ENCODE measurements at places on chromosomes 2 and 18.

DNA sequence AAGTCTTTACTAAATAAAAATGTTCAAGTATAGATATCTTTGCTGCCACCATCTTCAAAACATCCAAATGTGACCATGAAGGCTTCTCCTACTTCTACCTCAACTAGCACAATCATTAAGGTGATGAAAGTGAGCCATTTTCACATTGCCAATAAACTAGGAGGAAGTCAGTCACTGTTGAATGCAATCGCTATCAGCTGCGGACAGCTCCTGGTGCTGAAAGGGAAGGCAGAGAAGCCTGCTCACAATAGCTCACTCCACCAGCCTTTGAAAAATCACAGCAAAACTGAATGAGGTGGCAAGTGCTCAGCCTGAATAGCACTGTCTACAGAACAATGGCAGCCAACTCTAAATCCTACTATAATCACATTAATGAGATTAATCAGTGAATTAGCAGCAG, 2.2 kb downstream of the MYT1L start:
- peak; percentile 46 for DNase-seq

DNA sequence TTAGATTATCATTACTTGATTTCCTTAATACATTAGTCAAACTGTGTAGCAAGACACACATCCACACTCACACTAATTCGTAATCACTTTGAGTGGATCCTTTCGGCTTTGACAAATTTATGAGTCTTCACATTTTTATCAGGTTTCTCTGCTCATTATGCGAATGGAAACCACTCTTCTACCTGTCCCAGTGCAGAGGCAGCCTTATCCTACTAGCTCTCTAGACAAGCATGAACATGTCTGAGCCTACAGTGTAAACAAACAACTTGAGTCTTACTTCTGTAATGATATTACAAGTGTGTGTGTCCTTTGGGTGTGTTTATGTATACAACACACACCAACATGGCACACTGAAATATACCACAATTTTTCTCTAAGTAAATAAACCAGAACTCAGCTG, 361.9 kb upstream of the CHST9 start:
- no peak for DNase-seq

DNA sequence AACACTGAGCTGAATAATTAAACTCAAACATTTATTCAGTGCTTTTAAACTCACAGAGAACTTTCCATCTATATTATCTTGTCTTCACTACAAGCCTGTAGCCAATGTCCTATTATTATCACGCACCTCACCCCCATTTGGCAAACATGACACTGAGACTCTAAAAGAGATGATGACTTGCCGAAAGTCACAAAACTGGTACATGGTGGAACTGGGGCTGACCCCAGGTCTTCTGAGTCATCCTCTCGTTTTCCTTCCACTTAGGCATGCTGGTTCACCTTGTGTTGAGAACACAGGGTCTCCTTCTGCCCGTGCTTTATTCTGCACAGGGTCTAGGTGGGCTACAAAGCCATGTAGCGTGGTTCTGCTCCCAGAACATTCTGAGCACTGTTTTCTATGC, 230.0 kb upstream of the MGAT5 start:
- no peak for DNase-seq

DNA sequence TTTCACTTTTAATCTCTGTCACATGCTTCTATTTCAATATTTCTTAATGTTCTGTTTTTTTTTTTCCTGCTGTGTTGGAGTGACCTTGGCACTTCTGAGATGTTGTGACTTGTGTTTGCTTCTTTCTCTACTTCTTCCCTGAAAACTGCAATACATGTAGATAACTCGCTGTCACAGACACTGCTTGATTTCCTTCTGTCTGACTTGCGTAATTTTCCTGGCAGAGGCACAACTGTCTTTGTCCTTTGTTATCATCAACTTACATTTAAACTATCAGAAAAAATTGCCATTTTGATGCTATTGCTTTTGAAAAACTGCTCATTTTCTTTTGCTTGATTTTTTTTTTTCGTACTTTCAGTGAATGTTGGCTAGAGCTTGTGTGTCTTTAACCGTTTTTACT, 69.0 kb downstream of the BABAM2 start:
- DNase-seq = no peak

DNA sequence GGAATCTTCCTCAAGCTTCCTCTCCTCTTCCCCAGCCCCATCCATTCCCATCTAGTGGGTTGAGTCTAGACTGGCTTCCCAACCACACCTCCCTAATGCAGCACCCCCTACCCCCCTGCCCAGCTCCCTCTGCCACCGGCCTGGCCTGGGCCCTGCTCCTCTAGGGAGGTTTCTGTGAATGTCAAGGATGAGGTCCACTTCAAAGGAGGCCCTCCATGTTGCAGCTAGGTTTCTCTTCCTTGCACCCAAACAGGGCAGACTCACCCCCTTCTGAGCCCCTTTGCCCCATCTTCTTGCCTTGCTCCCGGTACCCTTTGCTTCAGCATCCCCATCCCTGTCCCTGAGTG, 18.3 kb downstream of the EMX1 start:
- no peak for DNase-seq

- no peak for DNase-seq
These were observed 322.8 kb downstream of the LRRTM4 start for GRCh38 chr2:77199411-77199810.

DNA sequence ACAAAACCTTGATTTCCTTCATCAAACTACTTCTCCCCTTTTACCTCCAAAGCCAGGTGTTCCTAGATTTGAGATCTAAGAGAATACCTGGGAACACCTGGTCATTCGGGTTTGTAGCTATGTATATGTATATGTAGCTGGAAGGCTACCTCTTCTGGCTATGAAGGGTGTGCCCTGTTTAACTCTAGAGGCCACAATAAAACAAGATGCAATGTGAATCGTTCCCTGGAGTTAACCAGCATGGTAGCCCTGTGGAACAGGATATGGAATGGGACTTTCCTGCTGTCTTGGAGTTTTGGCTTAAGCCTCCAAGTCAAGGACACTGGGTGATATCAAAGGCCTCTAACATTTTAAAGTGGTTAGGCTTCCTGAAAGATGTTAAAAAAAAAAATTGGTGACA, 17.7 kb upstream of the NFU1 start:
- DNase-seq = no peak

- no peak for DNase-seq
These were observed 116.5 kb upstream of the LYPD6 start for GRCh38 chr2:149213764-149214493.

DNA sequence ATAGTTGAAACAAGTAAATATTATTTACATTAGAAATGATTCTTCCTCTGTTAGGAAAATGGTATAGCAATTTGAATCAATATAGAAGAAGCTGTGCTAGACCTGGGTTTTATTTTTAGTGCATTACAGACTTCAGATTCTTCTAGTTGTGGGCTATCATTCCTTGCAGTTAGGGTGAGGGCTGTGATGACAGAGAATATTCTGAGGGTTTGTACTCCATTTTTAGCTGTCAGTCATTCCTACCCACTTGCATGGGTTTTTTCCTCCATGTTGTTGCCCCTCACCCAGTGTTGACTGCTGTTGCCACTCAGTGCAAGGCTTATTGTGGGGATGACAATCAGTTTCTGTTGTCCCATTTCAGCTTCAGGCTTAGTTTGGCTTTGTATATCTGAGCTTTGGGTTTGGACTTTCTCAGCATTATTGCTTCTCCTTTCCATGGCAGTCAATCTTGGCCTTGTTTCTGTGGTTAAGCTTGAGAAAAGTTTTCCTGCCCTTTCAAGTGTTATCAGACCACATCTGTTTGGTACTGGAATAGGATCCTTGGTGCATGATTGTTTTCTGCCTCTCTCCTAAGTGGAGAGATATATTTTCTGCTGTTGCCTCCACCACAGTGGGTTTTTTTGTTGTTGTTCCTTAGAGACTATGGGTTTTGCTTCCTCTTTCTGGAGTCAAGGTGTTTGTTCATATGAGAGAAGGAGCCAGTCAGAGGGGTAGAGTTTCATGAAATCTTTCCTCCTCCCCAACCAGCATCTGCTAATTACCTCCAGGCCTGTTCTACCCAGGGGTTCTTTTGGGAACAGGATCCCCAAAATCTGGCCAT, 312.7 kb upstream of the CWC22 start:
- DNase-seq = no peak

GRCh38 chr2:114545052-114545451, 102.6 kb downstream of the DPP10 start:
- DNase-seq = no peak

GRCh38 chr2:74181739-74182138, 3.1 kb upstream of the MOB1A start:
- no peak for DNase-seq

DNA sequence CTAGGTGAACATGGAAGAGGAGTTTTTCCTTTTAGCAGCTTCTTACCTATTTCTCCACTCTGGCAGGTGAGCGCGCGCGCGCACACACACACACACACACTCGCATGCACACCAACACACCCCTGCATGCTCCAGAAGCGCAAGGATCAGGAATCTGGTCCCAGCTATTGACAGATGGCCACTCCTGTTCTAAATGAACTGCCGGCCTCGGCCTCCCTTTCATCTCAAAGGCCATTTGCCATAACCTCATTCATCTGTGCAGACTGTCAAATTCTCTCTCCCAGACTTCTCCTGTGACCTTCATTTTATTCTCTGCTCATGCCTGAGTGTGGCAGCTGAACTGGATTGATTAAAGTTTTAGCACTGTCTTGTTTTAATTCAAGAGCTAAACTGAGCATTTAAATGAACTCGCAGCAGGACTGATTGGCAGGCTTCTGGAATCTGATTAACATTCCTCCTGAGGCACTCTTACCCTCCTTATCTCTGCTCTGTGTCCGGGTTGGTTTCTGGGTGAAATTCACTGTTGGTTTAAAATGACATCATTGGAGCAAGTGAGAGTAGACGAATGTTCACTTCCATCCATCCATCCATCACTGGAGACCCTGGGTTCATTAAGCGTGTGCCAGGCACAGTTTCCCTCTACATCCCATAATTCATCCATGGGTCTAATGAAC, 58.8 kb downstream of the FECH start:
- DNase-seq = no peak

DNA sequence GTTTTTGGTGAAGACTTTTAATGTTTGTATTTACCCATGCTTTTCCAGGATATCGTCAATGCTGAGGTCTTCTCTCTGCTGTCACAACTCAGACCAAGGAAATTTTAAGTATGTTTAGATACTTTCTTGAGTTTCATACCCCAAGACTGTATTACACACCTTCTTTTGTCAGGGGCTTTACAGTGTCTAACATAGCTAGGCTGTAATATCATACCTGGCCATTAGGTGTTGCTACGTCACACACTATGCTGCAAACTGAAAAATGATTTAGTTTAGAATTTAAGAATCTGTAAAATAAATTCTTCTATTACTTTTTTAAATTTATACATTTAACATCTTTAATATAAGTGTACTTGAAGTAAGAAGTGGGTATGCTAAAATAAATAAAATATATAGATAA, 358.4 kb upstream of the NRP2 start:
- no peak for DNase-seq

DNA sequence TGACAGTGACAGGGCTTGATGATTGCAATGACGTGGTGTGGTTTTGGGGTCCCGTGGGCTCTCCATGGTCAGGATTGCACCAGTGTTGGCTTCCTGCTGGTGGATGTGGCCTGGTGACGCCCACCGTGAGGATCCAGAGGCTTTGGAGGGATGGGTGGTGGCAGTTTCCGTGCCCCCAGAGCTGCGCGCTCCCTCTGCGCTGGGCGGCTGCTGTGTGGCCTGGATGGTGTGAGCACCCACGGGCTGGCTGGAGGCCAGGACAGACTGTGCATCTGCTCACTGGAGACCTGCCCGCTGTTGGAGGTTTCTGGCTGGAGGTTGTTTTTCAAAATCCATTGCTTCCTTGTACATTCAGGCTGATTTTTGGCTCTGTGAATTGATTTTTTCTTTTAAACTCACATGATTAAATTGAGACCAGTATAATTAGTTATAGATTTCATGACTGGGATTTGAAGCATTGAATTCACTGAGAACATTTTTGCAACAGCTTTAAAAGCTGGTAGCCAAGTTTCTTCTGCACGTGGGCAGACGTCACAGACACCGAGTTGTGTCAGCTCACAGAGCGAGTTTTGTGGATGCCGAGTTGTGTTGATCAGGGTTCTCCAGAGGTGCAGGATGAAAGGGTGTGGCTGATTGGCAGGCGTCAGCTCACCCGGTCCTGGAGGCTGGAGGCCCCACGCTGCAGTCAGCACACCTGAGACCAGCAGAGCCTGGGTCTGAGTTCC, 72.7 kb downstream of the KCNG2 start:
- no peak for DNase-seq

DNA sequence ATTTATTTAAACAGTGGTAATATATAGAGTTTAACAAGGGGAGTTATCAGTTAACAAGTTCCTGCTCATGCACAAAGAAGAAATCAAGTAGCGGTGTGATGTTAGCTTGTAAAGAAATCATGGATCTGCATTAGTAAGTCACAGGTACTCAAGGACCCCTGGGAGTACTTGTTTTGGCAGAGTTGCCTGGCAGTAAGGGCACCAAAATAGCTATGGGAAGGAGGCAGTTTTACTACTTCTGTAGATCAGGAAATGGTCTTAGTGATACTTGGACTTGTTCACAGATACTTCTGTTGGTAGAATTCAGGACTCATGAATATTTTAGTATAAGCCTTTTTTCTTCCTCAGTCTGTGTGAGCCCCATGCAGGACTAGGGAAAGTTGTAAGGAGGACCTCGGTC, 107.3 kb upstream of the IL1R2 start:
- DNase-seq = no peak

DNA sequence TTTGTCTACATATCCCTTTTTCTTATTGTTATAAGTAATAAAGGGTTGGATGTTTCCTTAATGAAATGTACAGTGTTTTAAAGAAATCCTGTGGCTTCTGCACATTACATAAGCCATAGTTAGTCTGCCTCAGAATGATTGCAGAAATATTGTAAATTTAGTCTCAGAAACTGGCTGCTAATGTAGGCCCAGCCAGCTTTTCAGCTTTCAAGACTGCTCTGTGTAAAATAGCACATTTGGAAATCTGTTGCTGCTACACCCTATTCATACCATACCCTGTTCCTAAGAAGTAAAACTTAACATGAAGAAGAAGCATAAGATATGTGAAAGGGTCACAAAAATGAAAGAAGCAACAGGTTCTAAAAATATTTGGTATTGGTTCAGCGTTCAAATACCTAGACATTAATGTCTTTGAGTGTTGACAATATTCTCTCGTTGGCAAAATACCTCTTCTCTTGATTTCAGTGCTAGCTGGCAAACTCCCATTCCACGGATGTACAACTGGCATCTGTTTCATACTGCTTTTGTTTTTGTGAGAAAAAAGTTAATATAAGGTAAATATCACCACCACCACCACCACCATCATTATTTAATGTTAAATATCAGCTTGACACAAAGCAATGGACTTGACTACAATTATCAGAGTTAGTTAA, 19.2 kb upstream of the NCKAP1 start:
- no peak for DNase-seq

Data from NCI-H1417 treated with DMSO at 0.1 percent for 48 hours (cell line).